ENCODE measurements at places on chromosomes 2 and 18.

GRCh38 chr18:9722691-9723090 lies 14.6 kb downstream of the RAB31 start:
- no peak for DNase-seq

DNA sequence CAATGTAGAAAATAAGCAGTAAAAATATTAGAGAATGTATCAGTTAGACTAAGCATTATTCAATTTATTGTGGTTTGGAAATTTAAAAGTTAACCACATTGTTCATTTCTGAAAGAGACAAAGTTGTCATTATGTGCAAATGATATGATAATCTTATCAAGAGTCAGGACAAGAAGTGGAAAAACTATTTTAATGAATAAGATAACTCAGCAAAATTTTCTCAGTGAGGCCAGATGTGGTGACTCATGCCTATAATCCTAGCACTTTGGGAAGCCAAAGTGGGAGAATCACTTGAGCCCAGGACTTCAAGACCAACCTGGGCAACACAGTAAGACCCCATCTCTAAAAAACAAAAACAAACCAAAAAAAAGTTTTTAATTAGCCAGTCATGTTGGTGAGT lies 39.5 kb upstream of the CERS6 start:
- no peak for DNase-seq

DNA sequence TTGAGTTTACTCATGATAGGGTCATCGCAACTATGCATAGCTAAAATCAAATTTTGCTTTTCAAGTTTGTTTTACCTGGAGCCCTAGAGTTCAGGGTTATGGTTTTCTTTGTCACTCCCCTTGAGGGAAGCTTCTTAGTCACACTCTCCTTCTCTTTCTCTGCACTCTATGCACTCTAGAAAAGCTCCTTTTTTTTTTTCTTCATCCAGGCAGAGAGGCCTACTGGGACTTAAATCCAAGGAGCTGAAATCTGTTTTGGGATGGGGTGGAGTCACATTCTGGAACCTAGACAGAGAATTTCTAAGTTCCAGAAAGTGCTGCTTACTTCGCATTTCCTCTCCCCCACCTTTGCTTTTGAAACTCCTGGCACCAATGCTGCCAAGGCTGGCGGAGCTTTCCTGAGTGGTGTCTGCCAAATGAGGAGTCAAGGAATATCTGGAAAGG lies 19.1 kb upstream of the IL18R1 start:
- no peak for DNase-seq

DNA sequence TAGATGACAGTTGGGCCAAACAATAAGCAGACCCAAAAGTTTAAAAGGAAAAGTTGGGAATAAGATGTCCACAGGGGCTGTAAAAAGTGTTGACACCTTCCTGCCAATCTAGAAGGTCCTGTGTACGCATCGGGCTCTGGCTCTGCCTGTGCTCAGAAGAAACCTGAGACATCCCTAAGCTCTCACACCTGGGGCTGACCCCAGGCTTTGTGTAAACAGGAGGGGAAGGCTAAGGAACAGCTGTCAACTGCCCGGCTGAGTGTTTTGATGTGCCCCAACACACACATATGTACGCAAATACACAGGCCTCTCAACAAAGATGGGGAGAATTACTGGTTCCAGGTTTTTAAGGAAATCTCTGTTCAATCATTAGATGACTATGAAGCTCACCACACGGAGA lies 59.5 kb downstream of the TMEM131 start:
- no peak for DNase-seq

- no peak for DNase-seq
Observed at GRCh38 chr2:134865067-134865787, 26.8 kb downstream of the ACMSD start.

GRCh38 chr18:50240080-50240563 lies 26.2 kb downstream of the CFAP53 start:
- DNase-seq = no peak

- no peak for DNase-seq
Observed at GRCh38 chr18:76860411-76860810, 38.1 kb downstream of the ZNF236 start.

DNA sequence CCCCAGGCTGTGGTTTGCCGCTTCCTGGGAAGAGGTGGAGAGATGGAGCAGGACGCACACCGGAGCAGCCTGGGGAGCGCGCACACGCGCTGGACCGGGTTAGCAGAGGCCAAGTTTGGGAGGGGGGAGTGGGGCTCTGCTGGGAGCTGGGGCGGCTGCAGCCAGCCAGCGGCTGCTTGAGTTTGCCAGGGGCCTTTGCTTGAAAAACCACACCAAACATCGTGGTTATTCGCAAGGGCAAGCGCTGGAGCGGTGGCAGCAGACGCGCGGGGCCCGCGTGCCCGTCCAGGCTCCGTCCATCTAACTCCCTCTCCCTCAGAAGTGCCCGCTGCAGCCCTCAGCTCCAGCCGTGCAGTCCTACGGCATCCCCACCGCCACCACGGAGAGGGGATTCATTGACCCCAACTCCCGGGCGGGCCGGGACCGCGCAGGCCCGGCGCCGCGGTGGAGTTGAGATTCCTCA lies 4.6 kb downstream of the PTGR3 start:
- no peak for DNase-seq

DNA sequence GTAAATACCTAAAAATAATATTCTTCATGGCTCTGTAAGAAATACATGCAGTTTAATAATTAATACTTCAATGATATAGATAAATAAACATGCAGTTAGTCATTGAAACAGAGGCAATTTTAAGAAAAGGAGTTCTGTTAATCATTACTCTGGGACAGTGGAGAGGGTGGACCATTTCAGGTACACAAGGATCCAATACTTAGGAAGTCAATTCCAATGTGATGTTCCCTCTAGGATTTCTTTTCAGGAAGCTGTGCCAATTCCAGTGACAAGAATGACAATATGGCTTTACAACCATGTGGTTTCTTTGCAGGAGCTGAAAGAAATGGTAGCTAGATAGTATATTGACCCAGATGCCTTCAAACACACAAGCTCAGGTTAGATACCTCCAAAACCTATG lies 175.8 kb upstream of the NETO1 start:
- no peak for DNase-seq

DNA sequence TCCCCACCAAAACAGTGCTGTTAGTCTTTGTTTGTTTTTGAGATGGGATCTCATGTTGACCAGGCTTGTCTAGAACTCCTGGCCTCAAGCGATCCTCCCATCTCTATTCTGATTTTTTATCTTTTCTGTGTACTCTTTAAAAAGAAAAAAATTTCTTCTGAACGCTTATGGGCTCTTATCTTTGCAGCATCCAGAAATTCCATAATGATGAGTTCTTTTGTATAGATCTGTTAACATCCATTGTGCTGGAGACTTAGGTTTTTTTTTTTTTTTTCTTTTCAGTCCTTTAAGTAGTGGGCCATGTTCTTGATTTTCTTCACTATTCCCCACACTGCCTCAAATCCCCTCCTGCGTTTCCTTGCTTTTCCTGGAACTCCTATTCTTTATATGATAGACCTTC lies 31.0 kb downstream of the RBBP8 start:
- no peak for DNase-seq

GRCh38 chr2:11234309-11234708 lies 79.0 kb downstream of the SLC66A3 start:
- no peak for DNase-seq

GRCh38 chr2:239735829-239736357 lies 289.2 kb downstream of the NDUFA10 start:
- no peak for DNase-seq

- no peak for DNase-seq
Observed at GRCh38 chr2:190668892-190669291, 20.0 kb downstream of the NAB1 start.

GRCh38 chr2:96241900-96242611 lies 23.7 kb downstream of the TMEM127 start:
- peak; percentile 21 for DNase-seq

DNA sequence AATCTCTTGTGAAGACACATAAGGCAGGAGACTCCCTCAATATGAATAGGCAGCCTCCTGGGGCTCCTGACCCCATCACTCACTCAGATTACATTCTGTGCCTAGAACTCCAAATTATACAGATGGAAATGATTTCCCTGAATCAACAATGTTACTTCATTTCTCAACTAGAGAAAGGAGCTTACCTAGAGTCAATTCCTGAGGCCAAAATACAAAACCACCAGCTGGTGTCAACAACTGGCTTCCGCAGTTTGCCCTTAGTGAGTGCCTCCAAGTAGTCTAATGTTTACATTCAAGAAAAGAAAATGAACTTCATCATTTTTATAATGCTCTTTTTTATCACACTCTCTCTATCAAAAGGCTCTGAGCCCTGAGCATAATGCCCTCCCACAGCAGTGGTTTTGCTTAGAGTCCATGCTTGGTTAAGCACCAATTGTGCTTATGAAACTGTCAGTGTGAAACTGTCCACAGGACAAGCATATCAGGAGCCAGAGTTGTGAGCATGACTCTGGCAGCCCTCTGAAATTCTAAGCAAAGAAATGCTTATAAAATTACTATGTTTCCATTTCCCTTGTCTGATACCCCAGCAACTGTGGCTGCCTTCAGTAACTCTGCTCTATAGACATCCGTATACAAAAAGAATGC lies 305.7 kb upstream of the PKDCC start:
- no peak for DNase-seq
